ENCODE measurements at places on chromosomes 6 and 20.

DNA sequence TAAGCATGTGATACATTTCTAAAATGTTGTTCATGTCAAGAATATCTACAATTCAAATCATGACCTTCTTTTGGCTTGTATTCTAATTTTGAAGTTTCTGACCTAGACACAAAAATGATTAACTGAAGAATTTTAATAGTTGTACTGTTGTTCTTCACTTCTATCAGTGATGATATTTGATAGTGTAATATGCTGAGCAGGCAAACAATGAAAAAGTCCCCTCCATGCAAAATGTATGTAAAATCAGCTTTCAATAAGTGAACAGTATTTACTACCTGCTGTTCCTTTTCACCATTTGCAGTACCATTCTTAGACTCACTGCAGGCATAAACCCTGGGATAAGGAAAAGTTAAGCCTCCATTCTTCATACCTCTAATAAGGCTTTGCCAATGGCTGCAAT lies 201.5 kb downstream of the LAMA2 start:
- no peak for DNase-seq

DNA sequence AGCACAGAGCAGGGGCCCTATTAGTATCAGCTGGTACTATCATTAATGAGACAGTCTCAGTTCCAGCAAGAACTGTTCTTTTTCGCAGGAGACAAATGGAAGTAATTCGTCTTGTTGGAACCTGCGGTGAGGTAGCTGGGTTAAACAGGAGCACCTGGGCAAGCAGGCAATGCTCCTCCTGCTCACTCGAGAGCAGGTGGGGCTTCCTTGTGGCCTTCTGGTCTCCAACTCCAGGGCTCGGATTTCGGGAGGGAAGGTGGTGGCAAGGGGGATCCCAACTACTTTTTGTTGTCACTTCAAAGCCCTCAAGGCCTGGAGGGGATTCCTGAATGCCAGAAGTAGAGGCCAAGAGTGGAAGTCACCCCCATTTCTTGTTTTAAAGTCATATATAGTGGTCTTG lies 1.3 kb upstream of the SPEF1 start:
- no peak for DNase-seq

- DNase-seq, result peak; percentile 23
Measured at GRCh38 chr6:147621263-147621662, 112.8 kb downstream of the SAMD5 start.

GRCh38 chr20:50843331-50844276 lies 48.7 kb downstream of the BCAS4 start:
- no peak for DNase-seq
